ENCODE measurements at places on chromosomes 1 and 21. TPM values are rescaled to one million over a fixed set of nuclear protein-coding genes. Genes with fewer than 3 reads are reported as not detected.
A peak's percentile ranks its signal among the peaks of the same experiment; 100 is the strongest.

Gene CFHR4
- not detected for total RNA-seq

Gene EDEM3
- 29.9 TPM for total RNA-seq

Gene SLAMF9
- 0.28 TPM for total RNA-seq

Gene LCE1D
- not detected for total RNA-seq

Gene HPDL
- total RNA-seq = 0.56 TPM

Gene SLAMF8
- total RNA-seq = not detected

GRCh38 chr1:96292141-96292540 is 429.4 kb upstream of the PTBP2 start:
- DNase-seq = peak; percentile 24

DNA sequence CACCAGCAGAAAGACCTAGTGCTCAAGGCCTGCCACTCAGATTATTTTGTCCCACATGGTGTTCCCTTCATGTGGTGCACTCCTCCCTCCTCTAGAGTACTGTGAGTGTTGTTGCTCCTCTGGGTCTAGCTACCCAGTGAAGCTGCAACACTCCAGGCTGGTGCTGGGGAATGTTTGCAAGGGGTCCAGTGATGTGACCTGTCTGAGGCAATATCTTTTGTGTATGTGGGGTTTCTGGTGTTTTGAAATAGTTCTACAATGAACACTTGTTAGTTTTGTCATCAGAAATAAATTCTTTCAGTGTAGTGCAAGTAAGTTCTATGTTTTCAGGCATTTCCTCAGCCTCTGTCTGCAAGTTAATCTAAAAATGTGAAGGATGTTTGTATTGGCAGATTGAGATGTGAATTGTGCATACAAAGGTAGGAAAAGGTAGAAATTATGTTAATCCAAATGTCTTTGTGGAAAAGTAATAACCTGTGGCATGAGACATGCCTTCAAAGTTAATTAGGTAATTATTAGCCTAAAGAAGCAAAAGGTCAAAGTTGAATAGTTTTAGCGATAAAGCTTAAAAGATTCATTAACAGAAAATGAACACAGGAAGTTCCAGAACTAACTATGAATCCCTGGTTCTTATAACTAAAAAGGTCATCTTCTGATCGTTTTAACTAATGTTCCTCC is 616.8 kb downstream of the LTN1 start:
- peak; percentile 77 for DNase-seq

- no peak for DNase-seq
Observed at GRCh38 chr1:100941098-100941527, 45.2 kb downstream of the SLC30A7 start.

- DNase-seq = peak; percentile 35
Observed at GRCh38 chr1:61141288-61142042, 59.1 kb downstream of the NFIA start.

DNA sequence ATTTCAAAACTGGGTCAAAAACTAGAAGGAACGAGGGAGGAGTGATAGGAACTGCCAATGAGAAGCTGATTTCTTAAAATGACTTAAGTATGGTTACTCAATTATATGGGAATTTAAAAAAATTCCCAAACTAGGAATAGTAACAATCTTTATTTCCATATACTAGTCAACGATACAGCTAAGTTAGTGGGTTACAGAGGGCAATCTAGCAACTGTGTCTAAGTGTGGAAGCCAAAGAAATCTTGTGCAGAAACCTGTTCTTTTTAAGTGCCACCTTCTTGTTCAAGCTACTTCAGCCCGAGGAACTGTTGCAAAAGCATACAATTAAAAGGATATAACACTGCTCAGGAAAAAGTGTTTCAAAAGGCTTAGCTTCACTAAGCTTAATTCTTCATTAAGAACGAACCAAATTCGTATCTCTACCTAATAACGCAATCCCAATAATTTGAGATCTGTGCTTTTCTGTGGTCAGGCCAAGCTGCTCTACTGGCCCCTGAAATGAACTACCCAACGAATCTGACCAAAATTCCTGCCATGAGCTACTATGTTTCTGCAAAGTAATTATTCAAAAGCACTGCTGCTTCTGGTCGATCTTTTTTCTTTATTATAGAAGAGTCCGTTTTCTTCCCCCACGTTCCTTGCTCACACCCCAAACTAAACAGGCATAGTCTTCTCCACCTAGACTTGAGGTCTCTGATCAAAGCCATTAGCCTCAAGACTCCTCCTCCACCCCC is 1.8 kb downstream of the USP24 start:
- DNase-seq = no peak

DNA sequence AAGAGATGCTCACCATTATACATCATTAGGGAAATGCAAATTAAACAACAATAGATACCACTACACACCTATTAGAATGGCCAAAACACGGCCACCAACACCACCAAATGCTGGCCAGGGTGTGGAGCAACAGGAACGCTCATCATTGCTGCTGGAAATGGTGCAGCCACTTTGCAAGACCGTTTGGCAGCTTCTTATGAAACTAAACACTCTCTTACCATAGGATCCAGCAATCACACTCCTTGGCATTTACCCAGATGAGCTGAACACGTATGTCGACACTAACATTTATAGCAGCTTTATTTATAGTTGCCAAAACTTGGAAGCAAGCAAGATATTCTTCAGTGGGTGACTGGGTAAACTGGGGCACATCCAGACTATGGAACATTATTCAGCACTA is 28.9 kb upstream of the ADARB1 start:
- no peak for DNase-seq

DNA sequence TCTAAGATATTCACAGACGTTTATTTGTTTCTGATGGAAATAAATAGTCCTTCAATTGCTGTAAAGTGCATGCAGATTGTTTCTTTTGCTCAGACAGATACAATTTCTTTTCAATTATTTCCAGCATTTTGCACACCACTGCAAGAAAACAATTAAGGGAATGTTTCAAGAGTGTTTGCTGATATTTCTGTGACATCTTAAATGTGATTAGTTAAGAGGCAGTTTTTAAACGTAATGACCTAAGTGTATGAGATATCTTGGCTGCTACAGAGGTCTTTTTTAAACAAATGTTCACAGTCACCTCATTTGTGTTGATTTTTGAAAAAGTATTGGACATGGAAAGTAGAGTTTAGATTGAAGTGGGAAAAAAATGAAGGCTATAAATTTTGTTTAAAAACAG is 262.3 kb upstream of the BRINP3 start:
- no peak for DNase-seq

GRCh38 chr21:29739176-29739575 is 200.6 kb downstream of the GRIK1 start:
- DNase-seq = no peak

- DNase-seq = no peak
Observed at GRCh38 chr1:35188578-35189392, 4.2 kb downstream of the SFPQ start.

DNA sequence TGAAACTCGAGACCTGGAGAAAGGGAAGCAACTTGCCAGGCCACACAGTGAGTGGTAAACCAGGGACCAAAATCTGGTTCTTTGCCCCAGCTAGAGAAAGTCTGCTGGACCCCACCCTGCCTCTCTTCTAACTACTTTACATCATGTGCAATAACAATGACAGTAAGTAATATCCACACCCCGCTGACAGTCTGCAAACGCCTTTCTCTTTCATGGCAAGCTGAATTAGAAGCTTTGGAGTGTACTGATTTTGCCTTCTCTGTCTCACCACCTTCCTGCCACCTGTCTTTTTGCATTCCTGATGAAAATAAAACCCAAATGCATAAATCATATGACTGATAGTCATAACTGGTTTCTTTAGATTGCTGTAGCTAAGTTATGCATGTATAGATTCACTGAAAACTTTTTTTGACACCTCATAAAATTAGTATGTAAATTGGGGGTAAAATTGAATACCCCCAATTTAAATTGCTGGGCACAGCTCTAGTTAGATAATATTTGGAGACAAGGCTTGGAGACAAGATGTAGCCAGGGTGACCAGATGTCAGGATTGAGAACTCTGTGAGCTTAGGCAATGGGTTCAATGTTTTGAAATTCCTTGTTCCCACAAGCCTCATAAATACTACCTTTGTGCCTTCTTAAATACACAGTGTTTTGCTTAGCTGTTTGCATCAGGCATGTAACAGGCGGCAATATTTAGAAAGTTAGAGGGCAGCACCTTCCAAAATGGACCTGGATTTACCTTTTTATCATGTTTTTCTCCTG is 73.5 kb downstream of the ST6GALNAC5 start:
- DNase-seq = no peak

DNA sequence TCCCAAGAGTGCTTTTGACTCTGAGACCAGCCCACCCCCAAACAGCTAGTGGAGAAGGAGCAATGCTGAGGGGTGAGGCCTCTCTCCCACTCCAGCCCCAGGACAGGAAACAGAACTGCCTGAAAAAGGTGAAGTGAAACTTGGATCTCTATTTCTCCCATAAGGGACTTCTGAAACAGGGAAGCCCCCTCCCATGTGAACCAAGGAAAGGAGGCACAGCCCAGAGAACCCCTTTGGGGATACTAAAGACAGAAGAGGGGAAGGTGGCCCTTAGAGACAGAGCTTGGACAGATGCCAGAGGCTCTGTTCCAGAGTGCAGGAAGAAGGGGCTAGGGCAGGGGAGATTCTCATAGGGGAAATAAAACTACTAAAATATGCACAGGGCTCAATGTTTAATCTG is 2.9 kb downstream of the TNFAIP8L2 start:
- no peak for DNase-seq

DNA sequence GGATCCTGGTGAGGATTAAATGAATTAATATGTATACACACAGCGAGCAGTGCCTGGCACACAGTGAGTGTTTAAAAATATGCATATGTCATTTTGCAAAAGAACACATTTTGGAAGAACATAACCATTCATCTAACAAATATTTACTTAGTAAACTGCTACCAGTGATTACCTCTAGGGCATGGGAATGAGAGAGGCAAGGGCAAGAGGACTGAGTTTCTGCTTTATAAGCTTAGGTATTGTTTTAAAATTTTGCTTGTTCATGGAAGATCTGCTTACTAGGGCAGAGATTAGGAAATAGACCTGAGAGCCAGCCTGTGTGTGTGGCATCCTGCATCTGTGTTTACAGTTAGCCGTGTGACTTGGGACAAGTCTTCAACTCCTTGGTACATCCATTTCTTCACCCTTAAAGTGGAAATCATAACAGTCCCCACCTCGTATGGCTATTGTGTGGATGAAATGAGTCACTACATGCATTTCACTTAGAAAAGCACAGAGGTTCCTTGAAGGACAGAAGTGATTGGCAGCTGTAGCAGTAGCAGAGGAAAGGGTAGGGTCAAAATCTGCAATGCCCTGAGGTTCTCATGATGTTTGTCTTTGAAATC is 198.5 kb upstream of the FMN2 start:
- DNase-seq = no peak

DNA sequence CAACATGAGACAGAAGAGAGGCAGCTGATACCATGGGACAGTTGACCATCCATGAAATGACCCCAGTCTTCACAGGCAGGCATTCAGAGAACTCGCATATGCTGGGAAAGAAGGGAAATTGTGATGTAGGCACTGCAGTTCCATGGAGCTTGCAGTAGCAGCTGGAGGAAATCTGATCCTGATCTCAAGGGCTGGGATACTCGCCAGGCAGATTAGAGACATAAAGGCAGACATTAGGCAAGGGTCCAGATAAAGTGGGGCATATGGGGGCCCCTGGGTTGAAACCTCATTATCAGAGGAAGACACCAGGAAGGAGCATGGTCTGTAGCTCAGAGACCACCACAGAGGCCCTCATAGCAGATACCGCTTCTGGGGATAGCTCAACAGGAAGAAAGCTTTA is 48.7 kb upstream of the TNR start:
- no peak for DNase-seq

DNA sequence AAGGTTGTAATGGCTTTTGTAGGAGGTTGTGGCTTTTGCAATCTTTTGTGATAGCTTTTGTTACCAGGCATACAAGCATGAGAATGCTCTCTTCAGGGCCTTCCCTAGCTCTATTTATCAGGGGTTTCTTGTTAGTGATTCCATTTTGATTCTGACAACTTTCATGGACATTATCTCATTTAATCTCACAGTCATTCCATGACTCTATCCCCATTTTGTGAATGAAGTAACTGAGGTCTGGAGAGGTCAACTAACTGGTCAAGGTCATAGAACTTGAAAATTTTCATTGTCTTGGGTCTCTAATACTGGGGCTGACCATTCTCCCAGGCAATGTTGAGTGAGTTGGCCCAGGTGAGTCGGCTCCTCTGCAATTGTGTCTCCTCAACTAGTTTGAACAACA is 11.2 kb upstream of the LAMTOR5 start:
- no peak for DNase-seq

GRCh38 chr21:34335316-34335715 is 28.5 kb upstream of the KCNE2 start:
- DNase-seq = no peak

GRCh38 chr1:65691152-65691900 is 101.4 kb upstream of the PDE4B start:
- DNase-seq = no peak

DNA sequence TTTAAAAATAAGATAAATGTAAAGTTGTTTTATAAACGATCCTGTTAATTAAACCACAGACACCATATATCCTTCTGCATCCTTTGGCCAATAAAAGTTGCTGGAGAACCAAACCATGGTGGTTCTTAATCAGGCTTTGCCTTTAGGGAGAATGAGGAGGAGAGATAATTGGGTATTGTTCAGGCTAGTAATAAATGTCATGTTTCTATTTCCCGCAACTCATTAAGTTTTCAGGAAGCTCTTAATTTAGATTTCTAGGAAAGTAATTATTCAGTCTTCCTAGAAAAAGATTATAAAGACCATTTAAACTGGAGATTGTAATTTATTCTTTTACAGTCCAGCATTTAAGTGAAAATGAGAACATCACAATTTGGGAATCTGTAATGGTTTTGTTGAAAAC is 34.5 kb downstream of the RAB4A start:
- DNase-seq = no peak

DNA sequence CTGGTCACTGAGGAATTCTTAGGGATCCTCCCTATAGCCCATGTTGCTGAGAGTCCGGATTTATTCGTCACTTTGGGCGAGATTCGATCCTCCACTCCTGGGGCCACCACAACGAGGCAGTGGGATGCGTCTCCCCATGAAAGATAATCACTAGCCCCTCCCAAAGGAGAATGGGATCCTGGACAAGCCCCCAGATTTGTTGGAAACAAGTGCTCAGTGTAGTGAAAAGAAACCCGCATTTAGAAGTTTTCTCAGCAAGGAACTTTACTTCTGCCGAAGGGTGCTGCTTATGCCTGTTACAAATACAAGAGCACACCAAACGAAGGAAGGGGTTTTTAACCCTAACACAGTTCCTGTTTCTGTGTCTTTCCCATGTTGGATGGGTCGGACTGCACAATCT is 83.3 kb downstream of the ZFYVE9 start:
- DNase-seq = no peak

DNA sequence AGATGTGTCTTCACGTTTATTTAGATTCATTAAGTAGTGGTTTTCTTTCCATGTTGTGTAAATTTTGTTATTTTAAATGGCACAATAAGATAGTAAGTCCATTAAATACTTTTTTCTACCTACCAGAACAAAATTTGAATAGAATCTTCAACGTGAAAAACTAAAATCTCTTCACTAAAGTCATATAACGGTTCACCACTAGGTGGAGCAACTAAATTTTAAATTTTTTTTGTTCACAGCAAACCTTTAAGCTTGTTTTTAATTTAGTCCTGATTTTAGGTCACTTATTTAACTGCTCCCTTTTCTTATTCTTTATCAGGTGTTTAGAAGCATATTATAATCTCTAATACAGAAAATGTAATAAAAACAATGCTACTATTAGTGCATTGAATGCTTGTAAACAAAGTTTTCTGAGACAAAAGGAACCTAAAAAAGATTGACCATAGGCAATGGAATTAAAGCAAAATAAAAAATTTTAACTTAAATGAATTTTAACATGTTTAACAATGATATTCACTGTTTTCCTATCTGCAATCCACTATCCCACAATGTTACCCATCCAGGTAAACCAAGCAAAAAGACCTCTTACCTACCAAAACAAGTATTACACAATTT is 28.3 kb upstream of the PKN2 start:
- DNase-seq = peak; percentile 37

- DNase-seq = peak; percentile 40
Observed at GRCh38 chr1:81186261-81186660, 614.5 kb upstream of the ADGRL2 start.

Measured in IMR-90 (cell line).